ENCODE measurements at places on chromosomes 12 and 14.

GRCh38 chr14:105201156-105201924 is 20.2 kb upstream of the NUDT14 start:
- DNase-seq: no peak

- no peak for DNase-seq
Observed at GRCh38 chr14:33335366-33335765, 396.7 kb downstream of the NPAS3 start.

DNA sequence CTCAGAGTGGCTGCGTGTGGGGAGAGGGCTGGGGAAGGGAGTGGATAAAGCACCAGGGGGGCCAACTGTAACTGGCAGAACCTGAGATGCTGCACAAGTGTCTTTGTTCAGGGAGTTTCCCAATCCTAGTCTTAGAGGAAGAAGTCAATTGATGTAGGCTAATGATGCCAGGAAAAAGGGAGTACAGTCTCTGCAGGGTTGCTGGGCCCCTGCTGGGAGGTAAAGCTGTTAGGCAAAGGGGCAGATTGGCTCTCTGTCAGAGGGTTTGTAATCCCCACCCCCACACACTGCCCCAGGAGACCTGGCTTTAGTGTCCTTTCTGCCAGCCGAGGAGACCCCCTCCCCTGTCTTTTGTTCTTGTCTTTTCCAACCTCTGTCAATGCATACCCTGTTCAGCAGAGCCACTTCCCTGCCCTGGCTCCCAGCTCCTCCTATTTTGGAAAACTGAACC is 178.4 kb downstream of the KCNA5 start:
- no peak for DNase-seq

GRCh38 chr12:51323317-51323960 is 535 bp downstream of the BIN2 start:
- peak; percentile 44 for DNase-seq

GRCh38 chr12:52086366-52086765 is 6.9 kb downstream of the SMIM41 start:
- DNase-seq: no peak

DNA sequence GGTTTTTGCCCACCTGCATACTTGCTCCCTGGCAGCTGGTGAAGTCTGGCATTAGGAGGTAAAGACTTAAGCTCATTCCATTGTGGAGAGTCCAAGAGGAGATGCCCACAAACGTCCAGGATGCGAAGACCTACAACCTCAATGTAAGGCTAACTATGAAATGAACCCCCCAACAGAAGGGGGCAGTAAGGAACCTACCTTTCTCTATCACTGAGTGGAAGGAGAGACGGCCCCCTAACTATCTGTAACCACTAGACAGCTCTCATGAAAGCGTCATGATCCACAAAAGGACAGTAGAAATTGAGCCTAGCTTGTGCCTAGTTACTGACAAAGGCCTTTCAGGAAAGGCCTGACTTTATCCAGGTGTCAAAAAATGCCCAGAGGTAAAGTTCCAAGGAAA is 55.3 kb downstream of the ZFYVE21 start:
- no peak for DNase-seq

DNA sequence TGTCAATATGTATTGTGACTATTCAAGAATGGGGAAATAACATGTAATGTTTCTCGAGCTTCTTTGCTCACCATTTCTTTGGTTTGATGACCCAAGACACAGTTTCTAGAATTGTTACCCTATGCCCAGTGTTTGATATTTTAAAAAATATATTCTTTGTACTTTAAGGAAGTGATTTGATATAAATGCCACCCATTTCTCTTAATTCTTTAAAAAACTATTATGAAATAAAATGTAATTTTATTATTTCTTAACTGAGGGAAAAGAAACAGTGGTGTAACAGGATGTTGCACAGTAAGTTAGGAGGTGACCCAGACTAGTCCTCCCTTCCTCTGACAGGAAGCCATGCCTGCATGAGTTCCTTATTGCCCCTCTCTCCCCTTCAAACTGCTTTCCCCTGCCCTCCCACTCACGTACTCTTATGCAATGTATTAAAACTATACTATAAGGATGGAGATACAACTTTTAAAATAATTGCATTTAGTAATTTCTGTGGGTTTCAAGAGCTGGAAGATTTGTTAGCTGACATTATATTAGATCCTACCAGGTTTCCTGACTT is 279.4 kb downstream of the TMTC2 start:
- no peak for DNase-seq

GRCh38 chr12:129964826-129965457 is 61.1 kb upstream of the TMEM132D start:
- no peak for DNase-seq

GRCh38 chr12:126700096-126700495 is 1566.9 kb upstream of the TMEM132C start:
- DNase-seq: no peak

DNA sequence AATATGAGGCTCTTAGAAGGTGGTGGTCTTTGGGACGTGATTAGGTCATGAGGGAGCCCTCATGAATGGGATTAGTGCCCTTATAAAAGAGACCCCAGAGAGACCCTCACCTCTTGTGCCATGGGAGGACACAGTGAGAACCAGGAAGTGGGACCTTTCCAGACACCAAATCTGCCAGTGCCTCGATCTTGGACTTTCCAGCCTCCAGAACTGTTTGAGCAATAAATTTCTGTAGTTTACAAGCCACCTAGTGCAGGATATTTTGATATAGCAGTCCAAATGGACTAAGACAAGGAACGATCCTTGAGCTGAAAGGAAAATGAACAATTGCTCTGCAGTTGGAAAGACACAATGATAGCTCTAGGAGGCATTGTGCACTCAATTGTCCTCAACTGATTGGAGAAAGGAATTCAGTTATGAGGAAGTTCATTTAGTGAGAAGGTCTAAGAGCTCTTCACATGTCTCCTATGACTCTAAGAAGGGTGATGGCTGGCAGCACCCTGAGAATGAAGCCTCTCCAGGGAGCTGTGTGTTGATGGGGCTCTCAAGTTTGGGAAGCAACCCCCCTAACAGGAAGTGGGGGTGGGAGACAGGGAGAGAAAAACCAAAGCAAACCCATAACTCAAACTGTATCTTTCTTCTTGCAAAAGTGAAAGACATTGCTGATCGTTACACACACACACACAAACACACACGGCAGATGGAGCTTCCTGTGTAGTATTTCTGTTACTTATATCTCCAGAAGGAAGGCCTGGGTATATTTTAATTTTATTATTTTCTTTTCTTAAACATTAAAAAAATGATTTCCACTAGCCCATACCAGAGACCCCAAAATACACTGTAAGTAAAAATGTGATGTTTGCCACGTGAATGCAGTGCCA is 21.0 kb downstream of the CHST11 start:
- DNase-seq: no peak

DNA sequence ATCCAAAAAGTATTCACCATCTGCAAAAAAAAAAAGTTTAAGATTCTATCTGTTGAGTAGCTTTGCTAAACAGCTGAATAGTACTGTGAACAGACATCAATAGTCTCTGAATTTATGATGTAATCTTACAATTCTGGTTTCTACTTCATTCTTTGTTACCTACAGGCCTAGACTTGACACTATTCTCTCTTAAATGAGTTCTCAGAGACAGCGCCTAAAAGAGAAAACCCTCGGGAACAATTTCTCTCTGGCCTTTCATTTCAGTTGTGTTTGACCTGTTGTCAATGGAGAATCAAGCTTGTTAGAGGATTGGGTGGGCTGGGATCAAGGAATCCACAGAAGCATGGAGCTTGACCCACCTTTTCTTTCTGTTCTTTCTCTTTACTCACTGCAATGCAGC is 5.9 kb upstream of the TWF1 start:
- no peak for DNase-seq

GRCh38 chr14:90624227-90624626 is 192.0 kb downstream of the TTC7B start:
- DNase-seq: no peak

GRCh38 chr14:58703161-58703506 is 65.4 kb downstream of the DACT1 start:
- DNase-seq: no peak

GRCh38 chr14:79136071-79137044 is 966.2 kb downstream of the NRXN3 start:
- no peak for DNase-seq

DNA sequence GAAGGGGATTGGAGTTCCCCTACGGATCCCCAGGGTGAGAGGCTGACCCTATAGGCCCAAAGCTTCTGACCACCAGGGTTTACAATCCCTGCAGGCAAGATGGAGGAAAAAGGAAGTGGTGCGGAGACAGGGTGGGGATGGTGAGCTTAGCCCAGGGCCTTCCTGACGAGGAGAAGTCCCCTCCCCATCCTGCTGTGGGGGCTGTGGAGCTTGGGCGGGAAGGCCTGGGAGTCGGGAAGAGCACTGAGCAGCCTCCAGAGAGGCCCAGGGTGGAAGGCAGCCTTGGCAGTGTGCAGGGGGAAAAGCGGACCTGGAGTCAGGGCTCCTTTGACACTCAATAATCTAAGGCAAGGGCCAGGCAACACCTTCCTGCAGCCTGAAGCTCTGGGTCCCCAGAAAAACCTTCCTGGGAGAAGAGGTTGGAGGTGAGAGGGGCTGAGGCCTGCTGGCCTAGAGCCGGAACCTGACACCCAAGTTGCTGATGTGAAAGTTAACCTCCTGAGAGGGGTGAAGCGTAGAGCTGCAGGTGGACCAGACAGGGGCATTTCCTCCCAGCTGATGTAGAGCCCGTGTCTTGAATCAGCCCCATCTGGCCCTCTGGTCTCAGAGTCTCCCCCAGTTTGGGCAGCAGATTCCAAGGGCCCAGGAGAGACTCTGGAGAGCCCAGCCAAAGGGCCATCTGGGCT is 6.0 kb downstream of the HDAC7 start:
- no peak for DNase-seq

DNA sequence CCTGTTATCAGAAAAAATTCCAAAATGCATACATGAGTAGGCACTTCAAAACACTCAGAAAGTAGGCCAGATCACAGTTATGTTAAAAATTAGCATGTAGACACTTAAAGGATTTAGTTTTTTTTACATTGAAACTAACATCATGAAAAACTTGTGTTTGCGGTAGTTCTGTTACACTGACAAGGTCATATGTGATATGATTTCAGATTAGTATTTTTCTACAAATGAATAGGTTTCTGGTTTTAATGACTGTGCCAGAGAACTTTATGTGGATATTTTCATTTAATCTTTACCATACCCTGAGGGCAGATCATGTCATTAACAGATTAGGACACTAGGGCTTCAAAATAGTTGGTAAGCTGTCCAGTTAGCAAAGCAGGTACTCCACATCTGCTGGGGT is 20.7 kb downstream of the YARS2 start:
- DNase-seq: no peak

DNA sequence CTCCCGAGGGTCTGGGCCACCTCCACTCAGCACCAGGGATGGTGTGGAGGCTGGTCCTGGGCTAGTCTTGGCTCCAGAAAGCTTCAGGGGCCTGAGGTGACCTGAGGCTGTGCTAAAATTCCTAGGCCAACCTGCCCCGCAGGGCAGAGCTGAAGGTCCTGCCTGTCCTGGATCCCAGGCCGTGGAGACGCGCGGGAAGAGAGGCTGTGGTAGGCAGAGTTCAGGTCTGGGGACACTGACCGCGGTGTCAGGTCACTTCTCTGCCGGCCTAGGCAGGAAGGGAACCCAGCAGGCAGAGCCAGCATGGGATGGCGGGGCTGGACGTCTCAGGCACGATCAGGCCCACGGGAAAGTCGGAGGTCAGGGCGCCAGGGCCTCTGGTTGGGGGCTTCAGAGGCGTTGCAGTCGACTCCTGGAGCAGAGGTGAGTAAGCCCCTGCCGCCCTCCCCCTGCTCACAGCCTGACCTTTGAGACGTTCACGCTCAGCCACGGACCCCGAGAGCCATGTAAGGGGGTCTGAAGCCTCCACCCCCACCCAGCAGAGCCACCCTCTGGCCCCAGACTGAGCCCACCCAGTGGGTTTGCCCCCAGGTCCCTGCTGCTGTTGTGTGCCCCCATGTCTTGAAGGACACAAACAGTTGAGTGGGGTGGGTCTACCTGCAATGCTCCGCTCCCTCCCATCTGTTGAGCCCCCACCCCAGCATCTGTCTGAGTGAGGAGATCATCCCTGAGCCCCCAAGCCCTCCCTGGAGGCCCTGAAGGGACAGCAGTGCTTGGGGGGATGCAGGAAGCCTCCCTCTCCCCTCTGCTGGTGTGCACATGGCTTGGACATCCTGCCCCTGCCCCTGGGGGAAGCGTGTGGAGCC is 142.7 kb downstream of the KIF26A start:
- no peak for DNase-seq

DNA sequence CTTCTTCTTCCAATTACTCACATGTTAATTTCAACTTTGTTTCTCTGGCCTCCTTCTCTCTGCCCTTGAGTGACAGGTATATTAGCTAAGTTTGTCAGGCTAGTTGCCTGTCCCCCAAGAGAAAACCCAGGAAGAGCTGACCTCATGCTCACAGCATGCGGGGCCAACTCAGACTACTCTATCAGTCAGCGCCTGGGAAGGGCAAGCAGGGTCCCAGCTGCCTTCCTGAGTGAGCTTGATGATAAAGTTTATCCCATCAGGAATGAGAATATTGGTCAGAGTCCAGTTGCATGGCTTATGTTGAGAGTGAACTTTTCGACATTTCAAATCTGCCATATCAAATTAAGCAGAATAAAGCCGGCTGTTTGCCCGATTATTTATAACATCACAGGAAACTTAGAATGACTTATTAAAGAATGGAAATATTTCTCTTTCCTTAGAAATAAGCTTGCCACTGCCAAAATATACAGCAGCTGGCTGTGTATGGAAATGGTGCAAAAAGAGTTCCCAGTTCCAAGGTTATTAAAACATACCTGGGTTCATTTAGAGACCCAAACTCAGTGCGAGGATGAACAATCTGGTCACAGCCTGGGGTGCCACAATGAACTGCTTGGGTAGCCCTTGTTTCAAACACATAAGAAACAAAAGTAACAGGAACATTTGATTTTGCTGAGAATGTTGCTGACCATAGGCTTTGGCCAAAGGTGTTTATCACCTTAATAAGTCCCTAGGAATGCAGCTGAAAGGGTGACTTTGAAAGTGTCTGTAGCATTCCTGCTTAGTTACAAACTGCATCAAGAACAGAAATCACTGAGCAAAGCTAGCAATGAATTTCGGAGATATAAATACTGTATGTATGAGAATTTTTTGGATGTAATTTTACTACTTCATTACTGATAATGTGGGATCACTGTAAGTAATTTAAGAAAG is 1553.8 kb upstream of the FLRT2 start:
- DNase-seq: no peak

All from activated CD4-positive, alpha-beta T cell treated with anti-CD3 and anti-CD28 coated beads, Interleukin-2, amount 50 U/mL, for 4 hours (primary cell).